ENCODE measurements at places on chromosomes 7 and 10. TPM values are rescaled to one million over a fixed set of nuclear protein-coding genes. Genes with fewer than 3 reads are reported as not detected.

The MYL10 gene
- not detected for polyA plus RNA-seq

The TMEM168 gene
- polyA plus RNA-seq: 32.2 TPM

The IL2RA gene
- not detected for polyA plus RNA-seq

The SAMD9L gene
- 1.8 TPM for polyA plus RNA-seq

- peak; percentile 16 for DNase-seq
Measured at GRCh38 chr7:56229631-56230030, 113.4 kb upstream of the NUPR2 start.

DNA sequence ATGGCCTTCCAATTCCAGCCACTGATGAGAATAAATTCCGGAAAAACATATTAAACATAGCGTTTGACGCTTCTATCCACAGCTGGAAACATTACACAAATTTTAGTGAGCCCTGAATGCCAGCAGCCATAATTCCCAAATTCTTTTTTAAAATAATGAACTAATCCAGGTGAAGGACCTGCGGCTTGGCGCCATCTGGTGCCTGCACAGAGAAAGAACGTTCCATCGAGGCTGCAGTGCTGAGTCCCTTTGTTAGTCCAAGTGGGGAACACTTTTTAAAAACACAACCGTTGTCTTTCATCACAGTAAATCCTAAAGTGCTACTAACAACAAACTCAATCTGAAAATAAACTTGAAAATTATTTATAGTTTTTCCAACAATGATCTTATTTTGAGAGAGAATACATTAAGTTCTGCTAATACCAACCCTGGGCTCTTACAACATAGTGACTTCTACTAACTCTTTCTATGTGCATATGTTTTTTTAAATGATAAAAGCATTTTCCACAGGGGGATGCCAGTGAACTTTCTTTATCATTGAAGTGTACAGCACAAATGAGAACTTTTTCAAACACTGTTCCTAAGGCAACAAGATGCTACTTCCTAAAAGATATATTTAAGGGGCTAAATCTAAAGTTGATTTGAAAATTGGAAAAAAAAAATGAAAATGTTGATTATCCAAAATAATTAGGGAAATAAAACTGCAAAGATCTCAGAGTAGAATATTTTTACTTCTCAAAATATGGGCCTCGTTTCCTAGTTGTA, 166.9 kb upstream of the RNF32 start:
- peak; percentile 76 for DNase-seq

GRCh38 chr7:1152492-1152891, 7.5 kb downstream of the ZFAND2A start:
- DNase-seq: no peak

DNA sequence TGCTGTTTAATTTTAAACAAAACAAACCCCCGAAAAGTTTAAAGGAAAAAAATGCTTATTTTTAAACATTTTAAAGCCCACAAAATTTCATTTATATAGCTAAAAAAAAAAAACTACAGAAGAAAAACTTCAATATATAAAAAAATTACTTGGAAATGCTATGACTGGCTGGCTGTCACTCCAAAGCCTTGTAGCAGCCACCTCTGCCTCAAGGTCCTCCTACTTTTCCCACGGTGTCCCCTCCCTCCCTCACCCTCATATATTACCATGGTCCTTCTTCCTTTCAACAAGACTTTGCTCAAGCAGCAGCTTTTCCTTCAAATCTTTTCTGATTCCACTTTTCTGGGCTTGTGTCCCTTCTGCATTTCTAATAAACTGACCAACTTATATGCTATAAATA, 122.0 kb downstream of the TPK1 start:
- DNase-seq: no peak

DNA sequence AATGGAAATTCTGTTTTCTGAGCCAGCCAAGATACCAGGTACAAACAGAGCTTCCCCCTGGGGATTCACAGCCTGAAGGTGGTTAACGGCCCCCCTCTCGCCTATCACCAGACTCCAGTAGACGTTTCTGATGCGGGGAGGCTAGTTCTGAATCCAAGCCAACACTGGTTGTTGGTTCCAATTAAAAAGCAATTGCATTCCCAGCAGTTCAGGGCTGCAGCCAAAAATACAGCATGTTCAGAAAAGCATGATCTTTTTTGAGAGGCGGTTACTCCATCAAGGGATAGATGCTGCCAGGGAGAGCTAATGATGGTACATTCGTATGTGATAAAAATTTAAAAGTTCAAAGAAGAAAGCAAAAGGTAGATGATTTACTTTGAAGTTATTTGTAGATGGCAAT, 481.0 kb downstream of the GALNT17 start:
- no peak for DNase-seq

GRCh38 chr7:72037516-72037915, 374.6 kb downstream of the CALN1 start:
- no peak for DNase-seq

GRCh38 chr7:107039199-107039900, 5.2 kb upstream of the PRKAR2B start:
- DNase-seq: no peak

DNA sequence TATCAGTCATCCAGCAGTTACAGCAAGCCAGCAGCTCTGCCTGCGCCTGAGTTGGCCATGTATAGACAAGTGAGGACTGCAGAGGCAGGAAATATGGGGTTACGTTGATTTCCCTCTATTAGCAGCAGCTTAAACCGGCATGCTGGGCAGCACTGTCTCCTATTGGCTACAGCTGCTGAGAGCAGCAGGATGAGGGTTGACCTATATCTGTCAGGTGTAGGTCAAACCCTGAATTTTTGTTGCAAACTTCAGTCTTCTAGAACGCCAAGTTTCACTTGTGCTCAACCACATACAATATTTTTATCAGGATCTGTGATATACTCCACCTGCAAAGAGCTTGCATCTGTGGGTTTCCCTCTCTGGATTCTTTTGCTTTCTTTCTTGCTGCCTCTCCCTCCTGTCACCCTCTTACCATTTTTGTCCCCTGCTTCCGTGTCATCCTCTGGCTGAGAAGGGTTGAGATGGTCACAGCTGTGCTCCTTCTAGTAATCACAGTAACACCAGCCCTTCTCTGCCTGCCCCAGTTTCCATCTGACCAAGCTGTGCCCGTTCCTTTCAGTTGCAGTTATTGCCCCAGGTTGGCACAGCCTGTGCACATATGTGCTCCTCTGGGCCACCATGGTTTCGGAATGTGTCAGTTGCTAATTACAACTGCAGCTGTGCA, 23.8 kb upstream of the GLCCI1 start:
- DNase-seq: no peak

DNA sequence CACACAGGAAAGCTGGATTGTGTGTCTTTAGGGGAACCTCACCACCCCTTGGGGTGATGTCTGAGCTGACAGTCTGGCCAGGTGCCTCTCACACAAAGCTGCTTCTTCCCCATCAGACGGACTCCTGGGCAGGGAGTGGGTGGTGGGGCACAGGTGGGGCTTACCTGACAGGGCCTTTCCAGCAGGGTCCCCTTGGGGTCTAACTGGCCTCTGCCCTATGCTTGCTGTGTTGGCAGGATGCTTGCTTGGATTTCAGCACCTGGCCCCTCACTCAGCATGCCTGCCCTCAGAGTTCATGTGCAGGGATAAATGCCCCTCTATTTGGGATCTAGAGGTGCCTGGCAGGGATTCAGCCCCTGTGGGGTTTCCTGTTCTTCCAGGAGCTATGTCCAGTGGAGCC, 496.9 kb upstream of the ZMIZ1 start:
- DNase-seq: no peak

- DNase-seq: no peak
Measured at GRCh38 chr7:49346195-49346899, 422.0 kb downstream of the CDC14C start.

All from SK-N-SH (cell line).